ENCODE measurements at places on chromosomes 13 and 19.

DNA sequence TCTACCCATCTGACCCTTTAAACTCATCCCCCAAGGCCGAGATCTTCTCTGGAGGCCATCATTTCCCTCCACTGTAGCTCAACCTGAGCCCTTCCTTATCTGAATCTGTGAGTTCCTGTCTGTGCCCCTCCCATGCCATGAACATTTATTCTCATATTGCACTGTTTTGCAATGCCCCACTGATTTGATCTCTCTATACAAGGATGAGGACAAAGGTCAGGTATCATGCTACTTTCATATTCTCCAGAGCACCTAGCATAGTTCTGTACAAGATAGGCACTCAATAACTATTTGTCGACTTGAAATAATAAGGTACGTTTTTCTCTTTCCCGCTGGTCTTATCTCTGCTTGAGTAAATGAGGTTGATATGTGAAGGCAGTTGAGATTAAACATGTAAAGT, 135.5 kb downstream of the KLF5 start:
- peak; percentile 16 for DNase-seq

DNA sequence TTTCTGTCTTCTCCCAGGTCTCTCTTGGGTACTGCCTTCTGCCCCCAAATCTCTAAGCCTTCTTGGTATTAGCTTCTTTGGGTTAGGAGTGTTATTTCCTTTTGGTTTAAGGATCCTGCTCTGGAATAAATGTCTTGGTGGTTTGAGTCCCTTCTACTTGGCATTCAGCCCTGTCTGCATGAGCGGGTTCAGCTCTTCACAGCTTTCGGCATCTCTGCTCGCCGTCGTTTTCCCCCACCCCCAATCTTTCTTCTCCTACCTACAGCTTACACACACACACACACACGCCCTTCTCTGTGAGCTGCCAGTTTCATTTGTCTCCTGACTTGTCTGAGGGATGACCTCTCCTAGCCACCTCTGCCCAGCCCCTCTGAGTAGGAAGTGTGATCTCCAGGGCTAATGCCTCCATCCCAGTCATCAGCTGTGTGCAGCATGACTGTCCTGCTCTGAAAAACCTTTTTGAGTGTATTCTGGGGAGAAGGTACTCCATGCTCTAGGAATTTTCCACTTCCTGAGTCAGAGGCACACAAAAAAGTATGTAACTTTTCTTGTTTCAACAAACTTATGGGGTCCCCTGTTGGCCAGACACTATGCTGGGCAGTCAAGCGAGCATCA, 4.7 kb downstream of the CNOT3 start:
- no peak for DNase-seq

DNA sequence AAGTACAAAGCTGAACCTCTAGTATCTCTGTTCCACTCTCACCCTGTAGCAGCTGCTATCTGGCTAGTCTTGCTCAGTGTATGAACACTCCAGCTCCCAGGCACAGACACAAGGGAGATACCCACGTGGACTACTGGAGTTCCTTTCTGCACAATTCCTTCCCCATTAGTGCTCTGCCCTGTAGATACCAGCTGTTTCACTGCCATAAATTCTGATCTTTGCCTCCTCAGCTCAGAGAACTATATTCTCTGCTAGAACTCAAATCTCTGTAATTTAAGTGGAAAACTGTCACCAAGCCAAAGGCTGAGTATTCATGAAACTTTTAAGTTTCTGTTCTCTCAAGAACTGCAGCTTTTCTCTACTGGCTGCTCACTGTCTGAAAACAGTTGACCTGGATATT, 273.7 kb downstream of the DIAPH3 start:
- DNase-seq: no peak

DNA sequence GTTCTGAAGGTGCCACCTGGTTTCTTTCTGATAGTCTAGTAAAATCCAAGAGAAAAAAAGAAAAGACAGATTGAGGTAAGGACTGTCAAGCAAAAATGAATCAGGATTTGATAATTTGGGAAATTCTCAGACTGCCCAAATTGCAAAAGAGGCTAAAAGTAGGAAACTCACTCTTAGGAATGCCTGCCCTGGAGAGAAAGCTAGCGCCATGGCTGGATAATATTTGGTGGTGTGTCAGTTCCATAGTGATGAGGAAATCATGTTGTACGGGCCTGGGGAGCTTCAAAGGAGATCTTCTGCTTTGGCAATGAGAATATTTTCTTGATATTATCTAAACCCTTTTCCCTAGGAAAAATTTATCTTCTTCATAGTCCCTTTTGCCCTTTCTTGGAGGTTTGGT, 1008.1 kb upstream of the SLC10A2 start:
- no peak for DNase-seq

- DNase-seq: no peak
Measured at GRCh38 chr19:52659013-52659412, 20.9 kb upstream of the ZNF83 start.

GRCh38 chr13:113734099-113734825, 24.8 kb upstream of the TMEM255B start:
- no peak for DNase-seq

- DNase-seq: no peak
Measured at GRCh38 chr13:45731455-45731854, 29.3 kb downstream of the CBY2 start.

GRCh38 chr13:26558987-26559386, 1.5 kb downstream of the WASF3 start:
- no peak for DNase-seq

GRCh38 chr13:94414141-94414540, 65.3 kb downstream of the DCT start:
- DNase-seq: no peak

GRCh38 chr19:4337906-4338440, 654 bp downstream of the STAP2 start:
- DNase-seq: no peak

DNA sequence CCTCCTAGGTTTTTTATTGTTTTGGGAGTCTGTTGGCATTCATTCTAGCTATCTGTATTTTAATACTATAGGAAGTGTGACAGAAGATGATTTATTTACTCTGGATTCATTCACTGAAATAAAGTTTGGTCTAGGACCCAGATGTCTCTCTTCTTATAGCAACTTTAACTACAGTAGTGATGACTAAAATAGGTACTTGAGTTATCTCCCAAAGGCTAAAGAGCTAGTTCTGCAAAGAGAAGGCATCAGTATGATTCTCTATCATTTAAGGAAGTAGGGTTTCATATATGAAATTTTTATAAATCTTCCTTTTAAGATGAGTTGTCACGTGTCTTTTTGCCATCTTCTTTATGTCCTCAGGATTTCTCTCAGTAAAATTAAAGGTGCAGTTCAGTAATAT, 507.4 kb downstream of the KCTD12 start:
- no peak for DNase-seq

GRCh38 chr19:2546128-2547032, 70.5 kb downstream of the GADD45B start:
- DNase-seq: peak; percentile 72

DNA sequence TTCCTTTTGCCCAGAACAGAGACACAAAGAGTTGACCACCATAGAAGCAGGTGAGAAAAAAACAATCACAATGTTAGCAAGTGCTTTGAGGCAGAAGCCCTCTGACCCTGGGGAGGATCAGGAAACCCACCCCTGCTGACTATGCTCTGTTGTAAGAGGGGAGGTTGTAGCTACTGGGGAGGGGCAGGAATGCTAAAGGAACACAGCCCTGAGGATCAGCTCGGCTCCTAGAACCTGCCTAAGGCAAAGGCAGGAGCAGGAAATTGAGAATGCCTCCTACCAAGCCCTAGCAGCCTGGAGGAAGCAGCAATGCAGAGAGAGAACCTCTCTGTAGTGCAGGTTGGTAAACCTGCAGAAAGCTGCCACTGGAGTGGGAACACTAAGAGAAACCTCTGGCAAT, 624.0 kb upstream of the KLF12 start:
- DNase-seq: no peak

- no peak for DNase-seq
Measured at GRCh38 chr13:99636306-99636705, 135.0 kb downstream of the TM9SF2 start.

DNA sequence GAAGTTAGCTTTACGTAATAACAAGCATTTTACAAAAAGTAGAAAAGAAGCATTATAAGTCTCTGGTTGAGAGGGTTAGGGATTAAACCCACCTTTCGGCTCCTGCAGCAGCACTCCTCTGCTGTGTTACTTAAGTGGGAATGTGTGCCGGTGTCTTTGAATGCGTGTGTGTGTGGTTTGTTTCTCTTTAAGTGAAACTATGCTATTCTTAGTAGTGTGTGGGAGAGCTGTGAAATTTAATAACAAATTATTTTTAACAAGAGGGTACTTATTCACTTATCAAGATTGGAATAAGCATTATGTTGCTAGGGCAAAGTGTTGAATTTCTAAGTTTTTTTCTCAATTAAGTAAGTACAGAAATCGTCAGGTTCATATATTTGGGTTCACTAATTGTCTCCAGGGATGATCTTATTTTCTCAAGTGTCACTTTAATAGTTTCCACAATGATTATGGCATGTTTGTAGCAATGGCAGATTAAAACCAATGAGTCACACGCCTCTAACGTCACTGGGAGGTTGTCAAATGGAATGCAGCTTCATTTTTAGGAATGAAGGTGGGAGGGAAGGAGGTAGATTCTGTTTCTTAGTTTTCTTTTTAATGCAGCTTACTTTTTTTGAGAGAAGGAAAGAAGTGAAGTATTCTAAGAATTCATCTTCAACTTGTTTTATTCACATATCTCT, 151.3 kb downstream of the LMO7 start:
- no peak for DNase-seq

DNA sequence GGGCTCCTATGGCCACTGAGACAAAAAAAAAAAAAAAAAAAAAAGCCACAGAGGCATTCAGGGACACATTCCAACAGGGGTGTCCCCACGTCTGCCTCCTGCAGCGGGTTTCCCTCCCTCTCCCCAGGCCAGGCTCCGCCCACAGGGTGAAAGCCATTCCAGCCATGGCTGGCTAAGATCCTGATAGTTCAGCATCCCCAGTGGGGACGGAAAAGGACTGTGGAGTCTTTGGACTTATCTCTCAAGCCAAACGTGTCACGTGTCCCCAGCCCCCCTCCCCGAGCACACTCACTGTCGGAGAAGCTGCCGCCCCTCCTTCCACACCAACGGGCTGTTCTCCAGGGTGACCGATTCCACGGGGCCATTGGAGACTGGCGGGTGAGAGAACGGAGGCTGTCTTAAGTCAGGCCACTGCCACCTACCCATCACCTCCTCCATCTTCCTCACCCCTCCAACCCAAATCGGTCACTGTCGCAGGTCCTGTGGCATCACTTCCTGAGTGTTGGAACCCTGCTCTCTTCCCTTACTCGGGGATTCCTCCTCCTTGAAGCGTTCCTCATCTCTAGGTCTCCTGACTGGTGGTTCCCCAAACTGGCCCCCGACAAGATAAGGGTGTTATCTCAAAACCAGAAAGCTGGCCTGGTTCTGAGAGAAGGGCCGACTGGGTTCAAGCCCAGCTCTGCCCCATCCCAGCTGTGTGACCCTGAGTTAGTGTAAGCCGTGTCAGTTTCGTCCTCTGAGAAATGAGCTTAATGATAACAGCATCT, 9.1 kb upstream of the FKRP start:
- no peak for DNase-seq

DNA sequence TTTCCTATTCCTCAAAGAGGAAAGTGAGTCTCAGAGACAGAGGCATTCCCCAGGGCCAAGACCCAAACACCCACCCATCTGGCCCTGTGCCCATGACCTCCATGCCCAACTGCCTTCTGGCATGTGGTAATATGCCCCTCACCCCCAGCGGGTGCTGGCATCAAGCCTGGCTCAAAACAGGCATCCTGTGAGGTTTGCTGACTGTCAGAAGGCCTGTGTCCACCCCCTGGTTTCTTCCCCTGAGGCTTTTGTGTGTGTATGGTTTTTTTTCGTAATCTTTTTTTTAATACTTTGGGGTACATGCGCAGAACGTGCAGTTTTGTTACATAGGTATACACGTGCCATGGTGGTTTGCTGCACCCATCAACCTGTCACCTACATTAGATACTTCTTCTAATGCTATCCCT, 7.6 kb upstream of the KANK2 start:
- DNase-seq: no peak

- DNase-seq: no peak
Measured at GRCh38 chr13:110407021-110407420, 99.9 kb downstream of the COL4A2 start.

DNA sequence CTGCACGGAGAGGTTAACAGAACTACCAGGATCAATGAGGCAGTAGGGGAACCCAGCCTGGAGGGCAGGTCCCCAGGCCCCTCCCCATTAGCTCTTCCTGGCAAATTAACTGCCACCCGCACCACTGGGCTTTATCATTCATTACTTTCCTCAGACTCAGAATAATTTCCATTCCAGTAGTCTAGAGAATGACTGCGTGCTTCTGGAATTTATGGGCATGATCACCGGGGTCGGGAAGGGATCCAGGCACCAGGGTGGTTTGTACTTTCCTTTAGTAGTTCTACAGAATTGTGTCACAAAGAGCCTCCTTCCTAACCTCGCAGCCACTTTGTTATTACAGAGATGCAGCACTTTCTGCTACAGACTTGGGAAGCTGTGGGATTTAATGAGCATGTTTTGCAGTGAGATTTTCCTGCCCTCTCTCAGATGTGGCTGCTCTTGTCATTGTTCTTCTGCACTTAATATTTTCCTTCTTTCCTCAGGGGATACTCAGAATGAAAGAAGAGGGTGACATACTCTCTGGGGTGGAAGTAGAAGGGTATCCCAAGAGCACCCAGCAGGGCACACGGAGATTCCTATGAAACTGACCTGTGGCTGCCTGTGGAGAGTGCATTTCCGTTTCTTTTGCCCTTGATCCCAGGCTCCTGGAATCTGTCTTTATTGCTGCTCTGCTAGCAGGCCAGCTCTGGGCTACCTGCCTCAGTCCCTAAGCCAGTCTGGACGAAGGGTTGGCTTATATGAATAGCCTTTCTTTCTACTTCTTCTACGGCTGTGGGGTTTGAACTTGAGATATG, 285.0 kb upstream of the SLC10A2 start:
- no peak for DNase-seq

DNA sequence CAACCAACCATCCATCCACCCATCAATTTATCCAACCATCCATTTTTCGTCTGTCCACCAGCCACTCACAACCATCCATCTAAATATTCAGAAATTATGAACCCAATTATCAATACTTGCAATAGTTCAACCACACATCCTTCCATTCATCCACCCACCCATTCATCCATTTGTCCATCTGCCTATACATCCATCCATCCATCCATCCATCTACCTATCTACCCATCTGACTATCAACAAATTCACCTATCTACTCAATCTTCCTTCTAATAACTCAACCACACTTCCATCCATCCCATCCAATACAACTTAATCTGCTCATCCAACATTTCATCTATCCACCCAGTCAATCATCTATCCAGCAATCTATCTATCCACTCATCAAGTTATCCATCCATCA, 46.3 kb downstream of the UNC13A start:
- no peak for DNase-seq

- no peak for DNase-seq
Measured at GRCh38 chr13:30520571-30520970, 54.8 kb upstream of the HMGB1 start.

DNA sequence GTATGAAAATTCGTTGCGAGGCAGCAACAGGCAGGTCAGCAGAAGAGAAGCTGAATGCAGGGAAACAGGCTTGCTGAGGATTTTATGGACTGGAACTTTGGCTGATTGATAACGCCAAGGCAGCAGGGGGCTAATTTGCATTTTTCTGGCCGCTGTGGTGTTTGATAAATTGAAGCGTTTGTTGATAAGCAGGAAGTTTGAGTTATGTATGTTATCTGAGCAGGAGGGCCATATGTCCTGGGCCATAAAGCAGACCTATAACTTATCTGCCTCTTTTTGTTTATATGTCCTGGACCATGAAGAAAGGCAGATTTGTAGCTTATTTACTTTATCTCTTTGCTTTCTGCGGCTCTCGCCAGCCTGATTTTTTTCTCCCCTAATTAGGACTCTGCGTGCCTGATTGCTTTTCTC, 65.9 kb downstream of the ZNF627 start:
- no peak for DNase-seq

Data from mucosa of gallbladder (tissue), 1 donor.